ENCODE measurements at places on chromosomes 11 and 22.

DNA sequence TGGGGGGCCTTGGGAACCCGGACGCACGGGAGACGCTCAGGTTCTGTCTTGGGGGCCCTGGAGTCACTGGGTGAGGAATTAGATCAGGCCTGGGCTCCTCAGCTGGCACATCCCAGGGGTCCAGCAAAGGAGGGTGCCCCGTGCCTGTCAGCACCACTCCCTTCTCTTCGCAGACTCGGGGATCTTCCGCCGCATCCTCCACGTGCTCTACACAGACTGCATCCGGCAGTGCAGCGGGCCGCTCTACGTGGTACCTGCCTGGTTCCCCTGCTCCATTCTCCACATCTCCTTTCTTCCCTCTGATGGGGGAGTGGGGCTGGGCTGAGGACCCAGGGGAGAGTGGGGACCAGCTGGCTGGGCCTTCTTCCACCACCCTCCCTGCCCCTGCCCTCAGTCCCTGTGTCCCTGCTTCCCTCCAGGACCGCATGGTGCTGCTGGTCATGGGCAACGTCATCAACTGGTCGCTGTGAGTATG lies 6.7 kb upstream of the TAGLN start:
- DNase-seq = no peak

GRCh38 chr11:65546217-65546958 lies 11.8 kb downstream of the LTBP3 start:
- DNase-seq = peak; percentile 75

GRCh38 chr11:111795334-111795985 lies 29.3 kb upstream of the PPP2R1B start:
- no peak for DNase-seq

GRCh38 chr11:44016546-44017442 lies 31.0 kb upstream of the ACCSL start:
- no peak for DNase-seq

DNA sequence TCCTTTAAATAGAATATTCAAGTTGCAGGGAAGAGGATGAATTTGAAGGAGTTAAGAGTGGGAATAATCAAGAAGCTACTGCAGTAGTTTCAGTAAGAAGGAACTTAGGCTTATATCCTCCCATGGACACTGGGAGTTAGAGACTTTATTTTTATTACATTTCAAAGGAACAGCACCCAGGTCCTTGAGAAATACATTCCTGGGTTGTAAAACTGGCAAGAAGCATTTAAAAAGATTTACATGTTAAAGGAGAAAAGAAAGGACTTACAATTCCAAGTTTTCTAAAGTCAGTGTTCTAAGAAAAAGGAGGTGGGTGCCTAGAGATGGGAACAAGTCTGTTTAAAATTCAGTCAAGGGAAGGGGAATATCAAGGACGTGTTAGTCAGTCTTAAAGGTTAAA lies 306.9 kb downstream of the JRKL start:
- no peak for DNase-seq

GRCh38 chr22:29224121-29224858 lies 18.6 kb downstream of the EMID1 start:
- DNase-seq = no peak

DNA sequence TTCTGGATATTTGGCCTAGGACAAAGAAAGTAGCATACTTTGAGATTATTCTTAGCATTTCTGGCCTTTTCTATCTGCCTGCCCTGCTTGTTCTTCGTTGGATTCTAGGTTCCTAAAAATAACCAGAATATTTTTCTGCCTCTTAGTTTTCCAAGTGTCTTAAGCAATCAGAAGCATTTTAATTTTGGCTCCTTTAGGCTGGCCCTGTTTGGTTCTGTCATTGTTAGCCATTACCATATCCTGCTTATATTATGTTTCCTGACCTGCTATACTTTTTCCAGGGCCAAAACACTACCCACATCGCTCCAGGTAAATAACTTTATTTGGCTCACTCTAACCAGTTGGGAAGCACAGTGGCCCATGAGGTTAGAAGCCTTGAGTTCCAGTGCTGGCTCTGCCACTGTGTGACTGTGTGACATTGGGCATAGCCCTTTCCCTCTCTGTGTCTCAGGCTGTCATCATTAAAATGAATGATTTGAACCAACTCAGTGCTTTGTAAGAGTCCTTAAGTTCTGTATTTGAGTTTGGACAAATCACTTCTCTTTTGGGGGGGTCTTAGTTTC lies 91.1 kb downstream of the STIM1 start:
- DNase-seq = no peak

- no peak for DNase-seq
Observed at GRCh38 chr11:10891151-10891720, 33.4 kb upstream of the ZBED5 start.

GRCh38 chr11:30488304-30488998 lies 97.7 kb downstream of the MPPED2 start:
- peak; percentile 65 for DNase-seq

GRCh38 chr22:46107089-46107664 lies 43.1 kb upstream of the PPARA start:
- peak; percentile 36 for DNase-seq

- no peak for DNase-seq
Observed at GRCh38 chr11:25587496-25587895, 744.4 kb upstream of the ANO3 start.

- DNase-seq = no peak
Observed at GRCh38 chr11:134558258-134558835, 146.3 kb upstream of the B3GAT1 start.

- DNase-seq = no peak
Observed at GRCh38 chr11:71988050-71988449, 10.7 kb upstream of the IL18BP start.

- DNase-seq = no peak
Observed at GRCh38 chr11:71284525-71285092, 32.2 kb upstream of the SHANK2 start.

- DNase-seq = no peak
Observed at GRCh38 chr11:73465023-73465675, 89.0 kb downstream of the RELT start.

DNA sequence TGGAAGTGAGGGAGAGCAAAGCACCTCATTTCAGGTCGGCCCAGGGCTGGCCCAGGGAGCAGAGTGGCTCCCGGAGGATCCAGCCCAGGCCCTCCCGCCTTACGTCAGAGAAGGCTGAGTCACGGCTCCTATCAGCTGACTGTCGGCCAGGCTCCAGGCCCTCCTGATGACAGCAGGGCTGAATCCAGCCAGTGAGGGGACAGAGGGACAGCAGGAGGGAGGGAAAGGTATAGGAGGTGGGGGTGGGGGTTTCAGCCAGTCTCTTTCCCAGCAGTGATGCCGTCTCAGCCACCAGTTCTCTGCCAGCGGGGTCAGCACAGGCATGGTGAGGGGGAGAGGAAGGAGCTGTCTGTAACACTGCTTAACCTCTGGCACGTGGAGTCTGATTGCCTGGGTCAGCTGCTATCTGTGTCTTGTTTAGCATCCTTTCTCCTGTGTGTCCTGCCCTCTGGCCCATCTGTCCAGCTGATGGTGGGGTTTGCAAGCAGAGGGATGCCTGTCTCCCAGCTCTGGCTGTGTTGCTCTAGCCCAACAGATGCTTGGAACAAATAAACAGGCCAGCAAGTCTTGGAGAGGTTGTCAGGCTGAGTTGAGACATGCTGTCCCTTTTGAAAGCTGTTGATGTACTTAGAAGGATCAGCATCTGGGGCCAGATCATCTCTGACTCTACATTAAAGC lies 74.0 kb downstream of the ADAMTS15 start:
- no peak for DNase-seq

DNA sequence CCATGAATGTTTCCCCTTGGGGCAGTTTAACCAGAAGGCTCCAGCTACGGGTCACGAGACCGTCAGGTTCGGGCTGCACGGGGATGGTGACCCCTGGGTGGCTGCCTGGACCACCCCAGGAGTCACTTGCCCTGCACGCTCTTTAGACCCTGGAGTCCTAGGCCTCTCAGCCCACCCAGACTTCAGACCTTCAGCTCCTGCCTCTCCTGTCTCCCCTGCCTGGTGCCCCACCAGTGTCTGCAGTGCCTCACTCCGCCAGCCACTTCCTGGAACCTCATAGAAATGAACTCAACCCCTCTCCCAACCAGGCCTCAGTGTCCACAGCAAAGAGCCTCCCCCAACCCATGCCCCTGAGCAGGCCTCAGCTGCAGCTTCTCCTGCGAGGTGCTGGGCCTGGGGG lies 12.5 kb upstream of the MS4A10 start:
- DNase-seq = no peak

DNA sequence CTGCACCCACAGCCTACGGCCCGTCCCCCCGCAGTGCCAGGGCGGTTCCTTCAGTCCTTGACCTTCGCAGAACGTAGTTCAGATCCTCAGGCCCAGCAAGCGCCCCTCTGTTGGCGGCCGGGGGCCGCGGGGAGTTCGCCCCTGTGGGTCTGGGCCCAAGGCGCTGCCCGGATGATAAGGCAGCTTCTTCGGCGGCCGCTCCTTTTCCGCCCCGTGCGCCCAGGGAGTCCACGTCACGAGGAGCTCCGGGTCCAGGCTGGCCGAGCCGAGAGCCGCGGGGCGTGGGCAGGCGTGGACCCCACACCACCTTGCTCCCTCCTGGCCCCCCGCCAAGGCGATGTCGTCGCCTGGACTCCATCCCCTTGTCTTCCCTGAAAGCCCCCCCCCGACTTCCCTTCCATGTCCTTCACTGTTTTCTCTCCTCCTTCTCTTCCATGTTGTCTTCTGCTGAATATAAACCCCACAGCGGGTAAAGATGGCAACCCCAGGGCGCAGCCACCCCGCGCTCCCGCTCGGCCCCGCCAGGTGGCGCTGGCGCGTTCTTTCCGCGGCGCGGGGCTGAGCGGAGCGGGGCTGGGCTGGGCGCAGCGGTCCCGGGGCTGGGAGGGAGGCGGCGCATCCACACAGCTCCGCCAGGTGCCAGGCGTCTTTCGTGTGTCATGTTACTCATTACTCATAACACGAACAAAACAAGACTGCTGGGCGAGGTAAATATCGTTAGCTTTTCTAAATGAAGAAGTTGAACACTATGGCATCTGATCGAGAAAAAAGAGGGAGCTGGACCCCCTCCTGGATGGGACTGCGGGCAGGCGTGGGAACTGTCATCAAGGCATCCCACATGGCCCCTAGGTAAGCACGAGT lies 321.0 kb downstream of the NTM start:
- no peak for DNase-seq

GRCh38 chr11:15541079-15541478 lies 426.4 kb downstream of the INSC start:
- DNase-seq = no peak

GRCh38 chr11:92852229-92852628 lies 117.2 kb upstream of the MTNR1B start:
- no peak for DNase-seq

GRCh38 chr11:57646799-57647303 lies 2.9 kb downstream of the YPEL4 start:
- DNase-seq = no peak

GRCh38 chr11:132772703-132773545 lies 759.4 kb downstream of the OPCML start:
- DNase-seq = peak; percentile 48

GRCh38 chr11:2321311-2321683 lies 19.5 kb downstream of the TSPAN32 start:
- no peak for DNase-seq

DNA sequence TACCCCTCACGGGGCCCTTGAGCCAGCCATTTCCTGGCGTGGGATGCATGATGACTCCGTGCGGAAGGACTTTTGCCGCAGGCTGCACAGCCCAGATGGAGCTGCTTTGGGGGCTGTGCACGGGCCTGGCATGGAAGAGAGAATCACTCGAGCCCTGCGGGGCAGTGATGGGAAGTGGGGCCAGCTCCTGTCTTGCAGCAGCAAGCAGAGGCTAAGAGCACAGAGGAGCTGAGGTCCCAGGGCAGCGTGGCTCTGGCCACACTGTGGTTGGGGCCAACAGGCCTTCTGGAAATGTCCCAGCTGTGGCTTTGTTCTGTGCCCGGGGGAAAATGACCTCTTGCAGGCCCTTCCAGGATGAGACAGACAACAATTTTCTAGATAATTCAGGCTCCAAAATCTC lies 92.7 kb upstream of the TIMP3 start:
- DNase-seq = no peak

GRCh38 chr22:40757071-40757470 lies 62.1 kb downstream of the SLC25A17 start:
- DNase-seq = no peak

DNA sequence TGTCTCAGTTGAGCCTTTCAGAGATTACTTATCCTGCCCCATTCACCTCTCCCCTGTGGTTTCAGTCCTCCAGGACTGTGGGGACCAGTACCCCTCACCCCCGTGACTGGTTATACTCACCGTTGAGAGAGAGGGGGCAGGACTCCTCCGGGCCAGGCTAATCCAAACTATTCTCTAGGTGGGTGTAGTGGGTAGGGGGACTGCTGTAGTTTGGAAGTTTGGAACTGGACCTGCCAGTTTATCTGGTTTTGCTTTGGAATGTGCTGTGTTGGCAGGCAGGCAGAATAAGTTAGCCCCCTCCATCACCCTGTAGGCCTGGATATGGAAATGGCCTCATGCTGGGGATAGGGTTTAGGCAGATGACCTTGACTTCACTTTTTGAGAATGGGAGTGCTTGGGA lies 13.5 kb downstream of the TEAD1 start:
- DNase-seq = no peak

- DNase-seq = no peak
Observed at GRCh38 chr11:57775491-57775890, 13.9 kb downstream of the CTNND1 start.

Data from renal pelvis (tissue), 12 donors.